Right renal cortex interstitium (tissue), 3 donors: ENCODE measurements at places on chromosomes 1 and 21. TPM values are rescaled to one million over a fixed set of nuclear protein-coding genes. Genes with fewer than 3 reads are reported as not detected.
A peak's percentile ranks its signal among the peaks of the same experiment; 100 is the strongest.

DNA sequence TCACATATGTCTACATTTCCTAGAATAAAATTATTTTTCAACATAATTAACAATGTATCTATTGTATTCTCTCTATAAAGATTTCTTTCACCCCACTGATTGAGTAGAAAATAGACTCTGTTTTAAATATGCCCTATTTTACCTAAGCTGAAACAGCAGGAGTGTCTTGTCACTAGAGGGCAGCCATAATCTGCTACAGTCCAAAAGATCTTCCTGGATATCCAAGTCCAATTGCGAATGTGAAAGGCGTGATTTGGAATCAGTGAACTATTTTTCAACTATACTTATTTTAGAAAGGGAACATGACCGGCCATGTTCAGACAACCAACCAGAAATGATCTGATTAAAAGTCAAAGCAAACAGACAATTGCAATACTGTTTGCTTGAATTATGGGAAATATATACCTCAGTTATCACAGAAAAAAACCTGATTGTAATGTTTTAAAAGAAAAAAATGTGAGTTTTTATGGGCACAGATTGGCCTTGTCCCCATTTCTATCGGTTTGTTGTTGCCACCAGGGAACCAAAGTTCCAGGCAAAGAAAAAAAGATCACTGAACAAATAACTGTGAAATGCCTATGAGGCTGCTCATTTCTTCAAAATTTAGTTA, 1211.0 kb upstream of the ADGRL4 start:
- DNase-seq: peak; percentile 32

BRDT gene
- polyA plus RNA-seq: not detected

DNA sequence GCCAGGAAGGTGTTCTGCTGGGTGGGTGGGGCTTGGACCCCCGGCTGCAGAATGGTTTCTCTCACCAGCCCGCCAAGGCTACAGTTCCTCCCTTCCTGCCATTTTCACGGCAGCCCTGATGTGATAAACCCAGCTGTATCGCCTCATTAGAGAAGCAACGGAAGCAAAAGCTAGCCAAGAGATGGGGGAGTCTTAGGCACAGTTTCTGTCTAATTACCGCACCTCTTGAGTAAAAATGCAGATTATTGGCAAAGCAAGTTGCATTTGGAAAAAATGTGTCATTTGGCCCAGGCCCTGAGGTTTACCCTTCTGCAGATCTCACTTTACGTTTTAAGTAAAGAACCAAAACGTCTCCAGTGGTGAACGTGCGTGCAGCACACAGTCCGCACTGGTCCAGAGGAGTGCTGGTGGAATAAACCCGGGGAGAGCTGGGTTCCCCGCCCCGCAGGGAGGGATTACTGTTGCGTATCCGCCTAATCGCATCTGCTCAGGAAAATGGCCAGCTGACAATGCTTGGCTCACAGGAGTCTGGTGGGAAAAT, 109.9 kb downstream of the GALNT2 start:
- peak; percentile 33 for DNase-seq

RGS8 gene
- polyA plus RNA-seq: 0.04 TPM

- DNase-seq: no peak
Measured at GRCh38 chr1:19445417-19446342, 39.7 kb downstream of the CAPZB start.

DNA sequence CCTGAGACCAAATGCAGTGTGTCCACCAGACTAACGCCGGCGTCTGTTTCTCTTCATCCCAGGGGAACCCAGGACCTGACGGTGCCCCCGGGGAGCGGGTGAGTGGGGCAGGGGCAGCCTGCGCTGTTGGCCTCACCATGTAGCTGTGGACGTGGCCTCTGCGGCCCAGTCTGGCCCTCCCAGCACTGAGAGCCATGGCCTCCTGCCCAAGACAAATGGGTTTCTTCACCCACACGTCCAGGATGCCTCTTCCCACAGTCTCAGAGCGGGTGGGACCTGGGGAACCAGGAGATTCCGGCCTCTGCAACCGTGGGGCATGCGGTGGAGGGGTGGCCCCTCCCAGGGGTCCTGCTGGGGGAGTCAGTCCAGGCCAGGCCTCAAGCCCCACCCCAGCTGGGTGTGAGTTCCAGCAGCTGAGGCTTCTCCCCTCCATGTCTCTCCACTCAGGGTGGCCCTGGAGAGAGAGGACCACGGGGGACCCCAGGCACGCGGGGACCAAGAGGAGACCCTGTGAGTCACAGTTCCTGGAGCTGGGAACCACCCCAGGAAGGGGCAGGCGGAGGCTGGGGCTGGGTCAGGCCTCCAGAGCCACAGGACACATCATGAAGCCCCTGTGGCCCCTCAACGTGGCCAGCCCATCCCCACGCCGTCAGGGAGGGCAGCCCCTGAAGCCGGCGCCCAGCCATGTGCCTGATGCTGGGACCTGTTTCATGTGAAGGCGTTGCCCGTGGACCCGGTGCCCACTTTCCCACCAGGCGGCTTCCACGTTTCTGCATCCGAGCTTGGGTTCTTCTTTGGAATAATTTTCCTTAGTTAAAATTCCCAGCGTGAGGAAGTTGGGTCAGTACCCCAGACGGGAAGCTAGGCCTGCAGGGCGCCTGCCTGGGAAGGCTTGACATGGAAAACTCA, 11.0 kb downstream of the COL6A1 start:
- DNase-seq: no peak

GRCh38 chr1:47468709-47469389, 31.0 kb downstream of the FOXD2 start:
- DNase-seq: no peak

- DNase-seq: no peak
Measured at GRCh38 chr1:177872308-177872900, 97.5 kb downstream of the SEC16B start.

DNA sequence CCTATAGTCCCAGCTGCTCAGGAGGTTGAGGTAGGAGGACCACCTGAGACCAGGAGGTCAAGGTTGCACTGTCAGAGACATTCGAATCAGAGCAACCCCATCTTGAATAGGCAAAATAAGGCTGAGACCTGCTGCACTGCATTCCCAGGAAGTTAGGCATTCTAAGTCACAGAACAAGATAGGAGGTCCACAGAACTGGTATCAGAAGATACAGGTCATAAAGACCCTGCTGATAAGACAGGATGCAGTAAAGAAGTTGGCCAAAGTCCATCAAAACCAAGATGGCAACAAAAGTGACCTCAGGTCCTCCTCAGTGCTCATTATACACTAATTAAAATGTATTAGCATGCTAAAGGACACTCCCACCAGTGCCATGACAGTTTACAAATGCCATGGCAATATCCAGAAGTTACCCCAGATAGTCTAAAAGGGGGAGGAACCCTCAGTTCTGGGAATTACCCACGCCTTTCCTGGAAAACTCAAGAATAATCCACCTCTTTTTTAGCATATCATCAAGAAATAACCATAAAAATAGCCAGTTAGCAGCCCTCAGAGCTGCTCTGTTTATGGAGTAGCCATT, 65.2 kb upstream of the KLHDC7A start:
- DNase-seq: no peak

DNA sequence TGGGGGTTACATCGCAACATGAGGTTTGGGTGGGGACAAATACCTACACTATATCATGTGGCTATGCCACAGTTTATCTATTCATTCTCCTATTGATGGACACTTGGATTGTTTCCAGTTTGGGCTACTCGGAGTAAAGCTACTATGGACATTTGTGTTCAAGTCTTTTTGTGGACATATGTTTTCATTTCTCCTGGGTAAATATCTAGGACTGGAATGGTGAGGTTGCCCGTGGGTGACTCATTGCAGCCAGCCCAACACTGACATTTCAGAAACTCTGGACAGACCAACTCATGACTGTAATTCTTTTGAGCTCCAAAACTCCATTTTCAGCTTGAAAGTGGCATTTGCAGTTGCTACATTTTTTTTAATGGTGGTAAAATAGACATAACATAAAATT, 82.7 kb downstream of the KAZN start:
- DNase-seq: no peak

LEPR gene
- polyA plus RNA-seq: 8.1 TPM

GRCh38 chr21:39084073-39084472, 99.2 kb downstream of the PSMG1 start:
- no peak for DNase-seq

PEAR1 gene
- polyA plus RNA-seq: 16.7 TPM

OR2T12 gene
- not detected for polyA plus RNA-seq

- DNase-seq: no peak
Measured at GRCh38 chr1:8078176-8078671, 52.1 kb upstream of the ERRFI1 start.

DNA sequence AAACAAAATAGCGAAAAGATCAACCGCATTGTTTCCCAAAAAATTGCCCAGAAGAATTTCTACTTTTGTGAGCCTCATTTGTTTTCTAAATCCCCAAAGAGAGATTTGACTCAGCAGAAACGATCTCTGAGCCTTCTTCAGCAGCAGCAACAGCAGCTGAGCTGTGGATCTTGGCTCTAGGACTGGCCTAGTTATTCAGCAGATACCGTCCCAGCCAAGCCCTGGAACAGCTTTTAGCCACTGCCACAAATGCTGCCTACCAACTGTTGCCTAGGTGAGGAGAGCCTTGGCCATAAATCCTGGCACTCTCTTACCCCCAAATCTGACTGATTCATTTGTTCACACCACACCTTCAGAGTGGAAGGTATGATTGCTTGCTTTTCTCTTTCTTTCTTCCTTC, 320.1 kb downstream of the TGFB2 start:
- DNase-seq: no peak

GRCh38 chr21:36534656-36535055, 54.7 kb upstream of the CLDN14 start:
- no peak for DNase-seq

- peak; percentile 85 for DNase-seq
Measured at GRCh38 chr1:36323636-36324352, at the start of gene EVA1B. EVA1B (minus strand) TSS chr1:36323645; CDS start chr1:36323037, 608 bp downstream.

- no peak for DNase-seq
Measured at GRCh38 chr1:91807921-91808620, 77.9 kb downstream of the TGFBR3 start.

DNA sequence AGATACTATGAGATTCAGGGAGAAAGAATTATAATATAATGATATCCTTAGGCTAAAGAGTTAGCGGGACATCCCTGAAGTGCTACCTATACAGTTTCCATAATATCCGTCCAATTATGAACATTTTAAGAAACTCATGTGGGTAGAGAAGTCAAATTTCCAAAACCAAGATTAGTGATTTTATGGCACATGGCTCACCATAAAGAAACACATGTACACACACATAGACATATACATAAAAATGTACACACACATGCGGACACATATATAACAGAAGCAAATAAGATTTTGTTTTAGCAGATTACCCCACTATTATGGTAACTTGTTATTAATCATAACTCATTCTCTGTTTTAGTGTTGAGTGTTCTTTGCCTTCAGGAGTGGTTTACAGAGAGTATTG, 566.7 kb upstream of the NEGR1 start:
- no peak for DNase-seq

IGSF9 gene
- 11.6 TPM for polyA plus RNA-seq

DNA sequence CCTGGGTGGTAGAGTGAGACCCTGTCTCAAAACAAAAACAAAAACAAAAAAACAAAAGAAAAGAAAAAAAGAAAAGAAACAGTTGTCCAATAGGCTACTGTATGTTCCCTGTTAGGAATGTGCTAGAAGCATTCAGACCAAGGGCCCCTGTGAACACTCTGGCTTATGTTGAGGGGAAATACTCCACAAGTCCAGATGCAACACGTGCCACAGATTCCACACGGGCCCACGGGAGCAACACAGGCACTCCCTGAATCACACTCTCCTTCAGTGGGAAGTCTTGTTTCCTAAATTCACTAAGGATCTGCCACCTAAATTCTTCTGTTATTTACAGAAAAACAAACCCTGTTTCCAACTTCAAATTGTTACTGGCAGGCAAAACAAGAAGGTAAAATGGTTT, 291.1 kb downstream of the PCP4 start:
- no peak for DNase-seq

GRCh38 chr1:214494706-214495105, 56.7 kb downstream of the PTPN14 start:
- no peak for DNase-seq

DNA sequence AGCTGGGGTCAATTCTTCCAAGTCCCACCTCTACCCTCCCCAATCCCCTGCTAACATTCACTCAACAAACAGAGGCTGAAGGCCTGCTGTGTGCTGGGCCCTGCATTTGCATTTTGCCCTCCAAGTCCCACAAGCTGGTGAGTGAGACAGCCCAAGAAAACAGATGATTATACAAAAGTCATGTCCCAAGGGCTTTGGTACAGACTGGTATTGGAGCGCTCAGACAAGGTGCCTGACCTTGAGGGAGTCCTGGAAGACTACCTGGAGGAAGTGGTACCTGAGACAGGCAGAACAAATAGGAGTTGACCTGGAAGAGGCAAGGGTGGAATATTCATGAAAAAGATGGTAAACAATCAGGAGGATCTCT, 4.2 kb downstream of the LMOD1 start:
- DNase-seq: no peak

FALEC gene
- 0.44 TPM for polyA plus RNA-seq
